ENCODE measurements at places on chromosomes 1 and 21. TPM values are rescaled to one million over a fixed set of nuclear protein-coding genes. Genes with fewer than 3 reads are reported as not detected.

- no peak overlapping the region for H3K27ac ChIP-seq
- H3K4me3 ChIP-seq: no peak overlapping the region
- DNase-seq: no peak
- peaks cover 2% of the 10 kb centered on the region for H3K27me3 ChIP-seq
Measured at GRCh38 chr21:46289655-46290179, 3.6 kb downstream of the YBEY start.

GRCh38 chr21:42446531-42446930 lies 42.8 kb downstream of the UBASH3A start:
- H3K4me1 ChIP-seq: no peaks in the 10 kb centered on the region
- H3K36me3 ChIP-seq: peaks cover 23% of the 10 kb centered on the region
- H3K27me3 ChIP-seq: peaks cover 2% of the 10 kb centered on the region
- H3K27ac ChIP-seq: no peak overlapping the region
- H3K4me3 ChIP-seq: no peak overlapping the region
- DNase-seq: no peak

- no peak overlapping the region for H3K4me3 ChIP-seq
- no peaks in the 10 kb centered on the region for H3K36me3 ChIP-seq
- H3K4me1 ChIP-seq: peaks cover 13% of the 10 kb centered on the region
- DNase-seq: peak; percentile 13
- H3K27ac ChIP-seq: no peak overlapping the region
- peaks cover 3% of the 10 kb centered on the region for H3K27me3 ChIP-seq
Measured at GRCh38 chr1:72366466-72366865, 84.1 kb upstream of the NEGR1 start.

DNA sequence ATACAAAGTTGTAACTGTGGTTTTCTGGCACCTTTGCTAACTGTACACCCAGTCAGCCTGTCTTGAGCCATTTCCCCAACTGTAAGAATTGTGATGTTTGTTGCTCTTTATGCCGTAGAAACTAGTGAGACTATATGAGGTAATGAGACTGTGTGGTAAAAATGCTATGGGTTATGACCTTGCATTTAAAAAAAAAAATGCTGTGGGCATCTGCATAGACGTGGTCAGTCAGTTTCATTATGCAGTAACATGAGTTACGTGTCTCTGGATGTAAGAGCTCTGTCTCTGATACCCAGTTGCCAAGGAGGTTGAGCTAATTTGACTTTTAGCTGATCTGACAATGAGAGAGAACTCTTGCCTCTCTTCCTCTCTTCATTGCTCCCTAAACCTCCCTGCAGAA lies 80.6 kb upstream of the LAMC2 start:
- DNase-seq: peak; percentile 58
- H3K36me3 ChIP-seq: peaks cover 57% of the 10 kb centered on the region
- H3K27ac ChIP-seq: peak overlapping the region; percentile 78
- peaks cover 14% of the 10 kb centered on the region for H3K4me1 ChIP-seq

GRCh38 chr1:235391874-235392273 lies 24.6 kb downstream of the TBCE start:
- no peak overlapping the region for H3K4me3 ChIP-seq
- no peaks in the 10 kb centered on the region for H3K27me3 ChIP-seq
- no peak for DNase-seq
- no peak overlapping the region for H3K27ac ChIP-seq
- H3K36me3 ChIP-seq: peaks cover 6% of the 10 kb centered on the region

- H3K27ac ChIP-seq: no peak overlapping the region
- no peaks in the 10 kb centered on the region for H3K27me3 ChIP-seq
- no peaks in the 10 kb centered on the region for H3K36me3 ChIP-seq
- no peak for DNase-seq
- no peak overlapping the region for H3K4me3 ChIP-seq
- peaks cover 19% of the 10 kb centered on the region for H3K4me1 ChIP-seq
Measured at GRCh38 chr1:231020139-231020601, 19.9 kb downstream of the FAM89A start.

DNA sequence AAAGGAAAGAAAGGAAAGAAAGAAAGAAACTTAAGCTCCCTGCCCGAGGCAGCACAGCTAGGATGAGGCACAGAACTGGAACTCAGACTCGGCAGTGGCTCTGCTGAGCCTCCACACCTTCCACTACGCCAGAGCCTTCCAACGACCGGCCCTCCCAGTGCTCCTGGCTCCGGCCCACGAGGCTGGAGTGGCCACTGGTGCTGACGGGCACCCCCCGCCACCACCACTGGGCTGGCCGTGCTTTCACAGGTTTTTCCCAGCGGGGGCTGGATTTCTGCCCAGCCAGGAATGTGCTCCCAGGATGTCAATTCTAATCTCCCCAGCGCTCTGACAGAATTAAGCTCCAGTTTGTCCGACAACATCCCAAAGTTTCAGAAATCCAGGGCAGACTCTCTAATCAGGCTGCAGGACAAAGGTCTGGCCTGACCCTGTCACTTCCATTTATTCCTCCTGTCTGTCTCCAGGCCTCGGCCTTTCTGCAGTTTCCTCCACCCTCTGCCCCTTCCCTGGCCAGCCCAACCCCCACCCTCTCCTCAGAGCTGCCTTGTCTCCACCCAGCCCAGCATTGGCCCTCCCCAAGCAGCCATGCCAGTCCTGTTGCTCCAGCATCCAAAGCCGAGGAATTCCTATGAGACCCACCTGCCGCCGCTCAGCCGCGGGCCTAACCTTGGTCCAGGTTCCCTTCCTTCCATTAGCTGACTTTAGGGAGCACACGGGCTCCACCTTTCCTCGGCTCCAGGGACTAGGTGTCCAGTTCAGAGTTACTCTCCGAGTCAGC lies 81.9 kb downstream of the CASZ1 start:
- DNase-seq: no peak
- no peaks in the 10 kb centered on the region for H3K36me3 ChIP-seq
- H3K4me1 ChIP-seq: no peaks in the 10 kb centered on the region
- H3K4me3 ChIP-seq: no peak overlapping the region
- H3K27ac ChIP-seq: no peak overlapping the region

DNA sequence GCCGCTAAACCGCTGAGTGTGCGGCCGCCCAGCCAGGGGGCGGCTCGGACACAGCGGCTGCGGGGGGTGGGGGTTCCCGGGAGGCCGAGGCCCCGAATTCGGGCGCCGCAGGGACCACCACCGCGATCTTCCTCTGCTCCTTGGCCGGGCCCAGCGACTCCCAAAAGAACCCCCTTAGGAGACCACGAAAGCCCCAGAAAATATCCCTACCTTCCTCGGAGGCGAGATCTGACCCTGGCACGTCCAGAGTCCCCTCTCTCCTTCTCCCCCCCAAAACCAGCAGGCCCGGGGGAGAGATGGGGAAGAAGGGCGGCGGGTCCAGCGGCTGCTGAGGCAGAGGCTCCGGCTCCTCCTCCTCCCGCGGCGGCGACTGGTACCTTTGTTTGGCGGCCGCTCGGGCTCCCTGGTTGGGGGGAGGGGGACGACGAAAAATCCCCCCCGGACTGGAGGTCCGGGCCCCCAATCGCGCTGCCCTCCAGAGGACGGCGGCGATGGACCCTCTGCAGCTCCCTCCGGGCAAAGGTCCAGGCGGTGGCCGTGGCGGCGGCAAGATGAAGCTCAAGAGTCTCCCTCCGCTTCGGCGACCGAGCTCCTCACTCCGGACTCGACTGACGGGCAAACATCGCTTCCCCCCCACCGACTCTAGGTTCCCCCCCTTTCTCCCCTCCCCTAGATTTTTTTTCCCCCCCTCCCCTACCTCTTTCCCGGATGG lies at the start of gene ARID4B:
TSS of gene ARID4B (minus strand) at position 621 of the 712 bp plus-strand sequence. CDS start 1,260 bp downstream, outside the sequence.
- peaks cover 2% of the 10 kb centered on the region for H3K27me3 ChIP-seq
- peaks cover 10% of the 10 kb centered on the region for H3K36me3 ChIP-seq
- peaks cover 25% of the 10 kb centered on the region for H3K4me1 ChIP-seq
- DNase-seq: no peak
- peak within 1 kb of the TSS; percentile 77 for H3K27ac ChIP-seq

GRCh38 chr1:19414515-19415121 lies 70.7 kb downstream of the CAPZB start:
- no peak overlapping the region for H3K4me3 ChIP-seq
- no peak for DNase-seq
- peaks cover 70% of the 10 kb centered on the region for H3K4me1 ChIP-seq
- H3K27me3 ChIP-seq: peaks cover 4% of the 10 kb centered on the region

DNA sequence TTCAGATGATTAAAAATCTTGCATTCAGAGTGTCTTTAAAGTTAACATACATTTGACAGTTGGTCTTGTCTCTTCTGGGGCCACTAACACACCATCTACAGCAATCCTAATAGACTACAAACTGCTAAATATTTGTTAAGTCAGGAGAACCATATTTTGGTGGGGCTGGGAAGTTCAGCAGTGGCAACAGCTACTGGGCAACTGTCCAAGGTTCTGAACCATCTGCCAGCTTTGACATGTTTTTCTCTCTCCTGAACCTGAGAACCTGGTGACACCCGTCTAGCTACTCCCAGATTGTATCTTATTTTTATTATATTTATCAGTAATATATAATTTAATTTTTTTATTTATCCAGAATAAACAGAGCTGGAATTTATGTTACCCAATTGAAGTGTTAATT lies 199.0 kb upstream of the DPYD start:
- H3K27me3 ChIP-seq: no peaks in the 10 kb centered on the region
- peaks cover 6% of the 10 kb centered on the region for H3K4me1 ChIP-seq
- no peak overlapping the region for H3K27ac ChIP-seq
- DNase-seq: no peak

GRCh38 chr1:232428786-232429530 lies 201.0 kb downstream of the SIPA1L2 start:
- H3K4me3 ChIP-seq: no peak overlapping the region
- no peaks in the 10 kb centered on the region for H3K27me3 ChIP-seq
- no peak for DNase-seq
- no peaks in the 10 kb centered on the region for H3K4me1 ChIP-seq
- H3K27ac ChIP-seq: no peak overlapping the region

- no peaks in the 10 kb centered on the region for H3K36me3 ChIP-seq
- no peak overlapping the region for H3K27ac ChIP-seq
- H3K27me3 ChIP-seq: peaks cover 32% of the 10 kb centered on the region
- no peak overlapping the region for H3K4me3 ChIP-seq
Measured at GRCh38 chr1:167621780-167622313, 8.2 kb upstream of the RCSD1 start.

GRCh38 chr1:34831721-34832246 lies 27.8 kb downstream of the SMIM12 start:
- H3K27ac ChIP-seq: no peak overlapping the region
- no peaks in the 10 kb centered on the region for H3K36me3 ChIP-seq
- DNase-seq: no peak
- no peaks in the 10 kb centered on the region for H3K27me3 ChIP-seq

- DNase-seq: peak; percentile 37
- peak overlapping the region; percentile 60 for H3K27ac ChIP-seq
- peaks cover 35% of the 10 kb centered on the region for H3K36me3 ChIP-seq
- peak overlapping the region; percentile 47 for H3K4me3 ChIP-seq
- H3K4me1 ChIP-seq: peaks cover 42% of the 10 kb centered on the region
Measured at GRCh38 chr1:77948841-77949424, 29.9 kb downstream of the FUBP1 start.

The HSPA13 gene
- total RNA-seq: 48.7 TPM

The BMP8B gene
- total RNA-seq: not detected

The LRRC39 gene
- 0.26 TPM for total RNA-seq

The EFHD2 gene
- 41.6 TPM for total RNA-seq

The RAB3B gene
- 139 TPM for total RNA-seq

The NIBAN1 gene
- 29.5 TPM for total RNA-seq

The ANGPTL7 gene
- total RNA-seq: not detected

The KRTAP19-3 gene
- not detected for total RNA-seq

The S100A7A gene
- total RNA-seq: not detected

All from HFFc6 (cell line).